Chondrocyte (in vitro differentiated cells): ENCODE measurements at places on chromosomes 12 and 14. TPM values are rescaled to one million over a fixed set of nuclear protein-coding genes. Genes with fewer than 3 reads are reported as not detected.

DNA sequence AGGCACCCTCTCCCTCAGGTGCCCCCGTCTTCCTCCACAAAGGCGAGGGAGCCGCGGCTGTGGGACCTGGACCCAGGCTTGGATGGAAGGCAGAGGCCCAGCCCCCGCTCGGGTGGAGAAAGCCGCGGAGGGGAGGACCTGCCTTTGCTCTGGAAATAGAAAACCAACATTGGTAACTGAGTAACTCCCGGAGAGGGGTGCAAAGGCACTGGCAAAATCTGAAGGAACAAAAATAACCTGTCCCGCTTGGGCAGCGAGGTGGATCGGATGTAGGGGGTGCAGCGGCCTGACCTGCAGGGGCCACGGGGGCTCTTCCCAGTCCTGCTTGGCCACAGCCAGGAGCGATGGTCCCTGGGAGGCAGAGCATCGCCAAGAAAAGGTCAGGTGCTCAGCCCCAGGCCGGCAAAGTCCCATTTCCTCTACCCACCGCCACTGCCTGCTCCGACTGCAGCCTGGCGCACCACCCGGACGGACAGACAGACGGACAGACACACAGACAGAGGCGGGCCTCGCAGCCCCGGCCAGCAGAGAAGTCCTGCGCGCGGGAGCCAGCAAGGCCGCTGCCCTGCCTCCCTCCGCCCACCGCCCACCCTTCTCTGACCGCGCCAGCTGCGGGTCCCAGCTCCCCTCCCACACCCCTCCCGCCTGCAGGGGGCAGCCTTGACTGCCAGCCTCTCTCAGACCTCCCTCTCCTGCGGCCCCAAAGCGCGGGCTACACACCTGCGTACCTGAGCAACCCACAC is 21.4 kb upstream of the TMEM106C start:
- no peak overlapping the region for H3K4me3 ChIP-seq
- peaks cover 18% of the 10 kb centered on the region for H3K4me1 ChIP-seq
- H3K27ac ChIP-seq = no peak overlapping the region
- DNase-seq = no peak
- H3K27me3 ChIP-seq = no peaks in the 10 kb centered on the region

DNA sequence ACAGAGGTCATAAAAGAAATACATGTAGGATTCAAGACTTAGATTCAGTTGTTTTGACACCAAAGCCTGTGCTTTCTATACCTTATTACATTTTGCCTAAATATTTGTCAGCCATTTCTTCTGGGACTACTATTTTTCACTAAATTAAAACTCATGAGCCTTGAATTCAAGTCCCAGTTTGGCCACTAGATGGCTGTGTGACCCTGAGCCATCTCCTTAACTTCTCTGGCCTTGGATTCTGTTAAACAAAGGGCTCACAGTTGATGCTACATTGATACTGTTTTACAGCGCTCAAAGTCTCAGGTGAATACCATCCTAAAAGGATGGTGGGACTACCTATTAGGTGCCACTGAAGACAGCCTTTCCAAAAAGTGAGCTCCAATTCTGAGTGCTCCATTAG is 39.6 kb upstream of the CCDC198 start:
- no peak for DNase-seq
- H3K4me3 ChIP-seq = no peak overlapping the region
- peaks cover 5% of the 10 kb centered on the region for H3K27me3 ChIP-seq
- no peaks in the 10 kb centered on the region for H3K4me1 ChIP-seq

DNA sequence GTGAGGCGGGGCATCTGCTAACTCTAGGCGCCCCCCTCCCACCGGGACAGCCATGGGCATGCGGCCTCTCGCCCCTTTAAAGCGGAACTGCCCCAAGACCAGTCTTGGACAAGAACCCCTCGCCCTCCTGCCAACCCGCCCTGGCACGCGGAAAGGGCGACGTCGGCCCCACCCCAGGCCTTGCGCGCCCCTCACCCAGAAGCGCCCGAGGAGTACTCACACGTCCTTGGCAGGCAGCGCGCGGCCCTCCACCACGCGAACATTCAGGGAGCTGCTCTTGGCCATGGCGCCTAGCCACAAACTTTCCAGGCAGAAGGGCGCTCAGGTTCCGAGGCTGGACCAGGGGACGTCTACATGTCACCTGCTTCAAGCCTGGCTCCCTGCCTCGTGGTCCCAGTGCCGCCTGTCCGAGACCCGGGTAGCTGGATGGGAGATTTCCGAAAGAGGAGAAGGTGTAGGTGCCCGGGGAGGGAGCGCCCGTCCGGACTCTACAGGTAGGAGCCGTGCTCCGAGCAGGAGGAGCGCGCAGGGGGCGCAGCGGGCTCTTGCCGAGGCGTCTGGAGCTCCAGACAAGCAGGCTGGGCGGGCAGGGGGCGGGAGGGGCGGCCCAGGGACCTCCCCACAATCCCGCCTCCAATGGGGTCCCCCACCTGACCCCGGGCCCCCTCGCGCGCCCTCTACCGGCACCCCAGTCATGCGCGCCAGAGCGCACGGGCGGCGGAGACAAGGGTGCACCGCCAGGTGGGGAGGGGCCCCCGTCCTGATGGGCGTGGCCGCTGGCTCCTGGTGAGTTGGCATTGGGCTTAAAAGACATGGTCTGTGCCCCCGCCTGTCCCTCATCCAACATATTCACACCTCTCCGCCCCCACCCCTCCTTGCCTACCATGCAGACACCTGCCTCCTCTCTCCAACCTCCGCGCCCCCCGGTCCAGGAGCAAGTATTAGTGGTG is at the start of gene RASAL1:
Gene RASAL1, minus strand, starts transcription at position 584 of the 950 bp plus-strand sequence. Its CDS starts 299 bp downstream, at position 285.
- H3K4me1 ChIP-seq = no peaks in the 10 kb centered on the region
- peak within 1 kb of the TSS; percentile 9 for H3K4me3 ChIP-seq
- no peak within 1 kb of the TSS for H3K27ac ChIP-seq
- no peaks in the 10 kb centered on the region for H3K36me3 ChIP-seq

GRCh38 chr12:59708484-59708883 is 112.7 kb downstream of the SLC16A7 start:
- no peak overlapping the region for H3K4me3 ChIP-seq
- DNase-seq = no peak
- H3K4me1 ChIP-seq = no peaks in the 10 kb centered on the region
- H3K27ac ChIP-seq = no peak overlapping the region
- H3K36me3 ChIP-seq = no peaks in the 10 kb centered on the region

GRCh38 chr12:75747572-75748021 is 236.2 kb upstream of the KRR1 start:
- H3K27ac ChIP-seq = no peak overlapping the region
- H3K36me3 ChIP-seq = peaks cover 4% of the 10 kb centered on the region
- no peak for DNase-seq
- H3K4me1 ChIP-seq = peaks cover 45% of the 10 kb centered on the region
- H3K27me3 ChIP-seq = no peaks in the 10 kb centered on the region

GRCh38 chr14:61168141-61168540 is 113.0 kb downstream of the TMEM30B start:
- H3K27me3 ChIP-seq = no peaks in the 10 kb centered on the region
- no peak for DNase-seq
- H3K27ac ChIP-seq = peak overlapping the region; percentile 70
- no peak overlapping the region for H3K4me3 ChIP-seq
- peaks cover 40% of the 10 kb centered on the region for H3K4me1 ChIP-seq

DNA sequence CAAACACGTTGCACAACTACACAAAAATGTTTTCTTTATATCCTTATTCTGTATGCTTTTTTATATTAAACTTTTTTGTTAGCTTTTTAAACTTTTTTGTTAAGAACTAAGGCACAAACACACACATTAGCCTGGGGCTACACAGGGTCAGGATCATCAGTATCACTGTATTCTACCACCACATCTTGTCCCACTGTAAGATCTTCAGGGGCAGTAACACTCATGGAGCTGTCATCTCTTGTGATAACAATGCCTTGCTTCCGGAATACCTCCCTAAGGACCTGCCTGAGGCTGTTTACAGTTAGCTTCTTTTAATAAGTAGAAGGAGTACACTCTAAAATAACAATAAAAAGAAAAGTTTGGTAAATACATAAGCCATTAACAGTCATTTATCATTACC is 42.2 kb downstream of the PLEKHA5 start:
- H3K27me3 ChIP-seq = no peaks in the 10 kb centered on the region
- H3K27ac ChIP-seq = peak overlapping the region; percentile 22
- no peaks in the 10 kb centered on the region for H3K36me3 ChIP-seq
- DNase-seq = no peak
- peaks cover 10% of the 10 kb centered on the region for H3K4me1 ChIP-seq

DNA sequence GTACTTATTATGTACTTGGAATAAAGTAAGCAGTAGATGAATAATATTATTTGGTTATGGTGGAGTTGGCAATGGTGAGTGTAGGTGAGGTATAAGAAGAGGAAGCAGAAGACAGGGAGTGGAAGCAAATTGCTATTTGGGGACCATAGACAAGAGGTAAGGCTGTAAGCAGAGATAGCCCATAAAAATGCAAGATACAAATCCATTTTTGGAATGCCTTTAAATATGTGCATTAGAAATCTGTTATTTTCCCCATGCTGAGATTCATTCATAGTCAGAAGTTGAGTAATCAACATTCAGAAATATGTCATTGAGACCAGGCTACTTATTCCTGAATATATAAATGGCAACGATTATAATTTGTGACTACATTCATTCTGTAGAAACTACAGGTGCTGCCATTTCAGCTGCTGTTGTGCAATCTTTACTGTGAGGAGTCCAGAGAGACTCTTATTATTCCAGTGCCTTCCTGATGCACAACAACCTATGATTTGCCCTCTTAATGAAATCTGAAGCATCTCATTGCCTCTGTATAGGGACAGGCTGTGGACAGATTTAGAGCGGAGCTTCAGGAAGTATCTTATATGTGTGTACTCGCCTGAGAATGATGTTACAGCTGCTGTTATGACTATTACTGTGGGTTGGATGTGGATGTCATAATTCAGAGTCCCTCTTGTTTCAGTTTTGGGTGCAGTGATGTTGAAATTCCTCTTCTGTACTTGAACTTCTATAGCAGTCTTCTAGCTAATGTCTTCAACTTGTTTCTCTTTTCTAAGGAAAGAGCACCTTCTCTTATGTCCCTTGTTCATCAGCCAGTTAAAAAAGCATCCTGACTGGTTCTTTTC is 173.8 kb downstream of the NAV3 start:
- no peaks in the 10 kb centered on the region for H3K4me1 ChIP-seq
- no peak overlapping the region for H3K27ac ChIP-seq
- DNase-seq = no peak

DNA sequence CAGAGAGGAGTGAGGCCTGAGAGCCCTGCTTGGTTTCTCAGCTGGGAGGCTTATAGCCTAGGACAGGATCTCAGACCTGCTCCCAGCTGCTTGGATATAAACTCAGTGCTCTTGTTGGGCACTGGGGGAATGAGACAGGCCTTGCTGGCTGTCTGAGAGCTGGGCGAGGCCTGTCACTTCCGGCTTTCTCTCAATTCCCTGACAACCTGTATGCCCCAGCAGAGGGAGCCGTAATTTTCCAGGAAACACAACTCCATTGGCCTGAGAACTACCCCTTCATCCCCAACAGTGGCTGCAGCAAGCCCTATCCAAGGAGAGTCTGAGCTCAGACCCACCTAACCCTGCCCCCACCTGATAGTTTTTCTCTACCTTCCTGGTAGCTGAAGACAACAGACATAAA is 258.3 kb upstream of the STXBP6 start:
- no peaks in the 10 kb centered on the region for H3K27me3 ChIP-seq
- no peaks in the 10 kb centered on the region for H3K4me1 ChIP-seq
- no peaks in the 10 kb centered on the region for H3K36me3 ChIP-seq
- DNase-seq = no peak

GRCh38 chr14:61188978-61189808 is 91.9 kb downstream of the TMEM30B start:
- peak overlapping the region; percentile 90 for H3K27ac ChIP-seq
- H3K36me3 ChIP-seq = no peaks in the 10 kb centered on the region
- DNase-seq = peak; percentile 89

GRCh38 chr14:21694425-21694824 is 20.8 kb upstream of the OR4E1 start:
- no peaks in the 10 kb centered on the region for H3K4me1 ChIP-seq
- H3K27ac ChIP-seq = no peak overlapping the region
- no peak for DNase-seq
- H3K27me3 ChIP-seq = peaks cover 9% of the 10 kb centered on the region

GRCh38 chr14:36356862-36357261 is 36.4 kb upstream of the MBIP start:
- H3K27ac ChIP-seq = no peak overlapping the region
- no peaks in the 10 kb centered on the region for H3K4me1 ChIP-seq
- no peak overlapping the region for H3K4me3 ChIP-seq

- no peak for DNase-seq
- H3K4me1 ChIP-seq = peaks cover 71% of the 10 kb centered on the region
- H3K27ac ChIP-seq = peak within 1 kb of the TSS; percentile 97
- H3K4me3 ChIP-seq = peak within 1 kb of the TSS; percentile 80
- H3K36me3 ChIP-seq = peaks cover 5% of the 10 kb centered on the region
- no peaks in the 10 kb centered on the region for H3K27me3 ChIP-seq
Observed at GRCh38 chr14:75981426-75982265, at the start of gene TGFB3. TSS of gene TGFB3 (minus strand) at chr14:75981995. CDS start at chr14:75980893, 1,102 bp downstream.

DNA sequence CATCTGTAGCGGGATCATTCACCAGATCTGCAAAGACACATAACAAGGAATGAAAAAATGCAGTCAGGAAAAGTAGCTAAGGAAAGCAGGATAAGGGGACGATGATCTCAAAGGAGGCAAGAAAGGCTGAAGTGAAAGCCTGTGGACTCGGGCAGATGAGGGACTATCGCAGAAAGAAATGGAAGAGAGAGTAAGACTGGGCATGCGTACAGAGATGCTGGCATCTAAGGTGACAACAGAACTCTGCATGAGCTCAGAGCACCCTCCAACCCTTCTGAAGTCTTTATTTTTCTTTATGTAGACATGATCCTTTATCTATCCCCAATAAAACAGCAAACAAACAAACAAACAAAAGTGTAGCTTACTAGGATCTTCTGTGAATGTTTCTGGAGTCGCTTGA is 7.2 kb downstream of the MFAP5 start:
- no peak overlapping the region for H3K27ac ChIP-seq
- H3K27me3 ChIP-seq = peaks cover 5% of the 10 kb centered on the region
- no peak overlapping the region for H3K4me3 ChIP-seq
- peaks cover 6% of the 10 kb centered on the region for H3K36me3 ChIP-seq
- peaks cover 9% of the 10 kb centered on the region for H3K4me1 ChIP-seq
- DNase-seq = no peak

DNA sequence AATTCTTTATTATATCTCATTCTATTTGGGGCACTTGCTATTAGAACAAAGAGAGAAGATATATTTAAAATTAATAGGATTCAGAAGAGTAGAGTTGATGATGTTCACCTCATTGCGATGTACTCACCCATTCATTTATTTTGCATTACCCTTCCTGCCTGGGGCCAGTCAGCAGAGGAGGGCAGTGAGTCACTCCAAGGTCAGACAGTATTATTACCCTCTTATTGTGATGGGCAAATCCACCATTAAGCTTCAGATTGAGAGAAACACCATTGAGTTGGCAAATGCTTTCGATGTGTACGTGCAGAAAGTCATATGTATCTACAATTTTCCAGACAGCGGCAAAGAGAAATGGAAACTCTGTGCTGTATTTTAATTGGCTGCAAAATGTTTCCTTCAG is 134.2 kb downstream of the BICD1 start:
- peaks cover 9% of the 10 kb centered on the region for H3K4me1 ChIP-seq
- no peaks in the 10 kb centered on the region for H3K27me3 ChIP-seq
- no peak overlapping the region for H3K4me3 ChIP-seq

POTEG gene
- total RNA-seq = not detected in 3 replicates

IGF1 gene
- 0.64 to 1.4 TPM (median 1.3 TPM) in 3 replicates for total RNA-seq

FOXM1 gene
- total RNA-seq = 13.1 to 17.6 TPM (median 15.2 TPM) in 3 replicates

TMED10 gene
- 345 to 455 TPM (median 361 TPM) in 3 replicates for total RNA-seq

NXPH4 gene
- total RNA-seq = 75.4 to 85.4 TPM (median 82.8 TPM) in 3 replicates

P2RX2 gene
- not detected in 3 replicates for total RNA-seq

DHRS7 gene
- 47.5 to 53.1 TPM (median 49.8 TPM) in 3 replicates for total RNA-seq

NYNRIN gene
- 20.0 to 32.1 TPM (median 21.0 TPM) in 3 replicates for total RNA-seq

NFATC4 gene
- total RNA-seq = 93.4 to 99.2 TPM (median 97.7 TPM) in 3 replicates

PAH gene
- total RNA-seq = not detected in 3 replicates

C12orf54 gene
- not detected in 3 replicates for total RNA-seq
